IPS DF 19.7 (cell line): ENCODE measurements at places on chromosomes 12 and 14.

DNA sequence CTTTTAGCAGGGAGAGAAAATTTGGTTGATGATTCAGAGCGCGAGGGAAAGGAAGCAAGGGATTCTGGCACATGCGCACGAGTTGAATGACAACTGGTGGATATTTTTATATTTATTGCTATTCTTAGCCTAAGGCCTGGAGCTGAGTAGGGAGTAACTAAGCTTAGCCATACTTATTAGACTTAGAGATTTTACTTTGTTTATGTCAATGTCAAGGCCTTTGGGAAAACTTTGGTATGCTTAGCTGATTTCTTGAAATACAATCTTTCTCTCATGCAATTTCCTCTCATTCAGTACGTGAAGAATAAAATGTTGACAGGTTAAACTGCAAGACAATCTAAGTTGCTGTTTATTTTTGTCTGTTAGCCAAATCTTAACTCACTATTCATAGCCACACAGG is 101.1 kb downstream of the CRADD start:
- DNase-seq = no peak

GRCh38 chr14:66233591-66233990 is 252.6 kb upstream of the CCDC196 start:
- DNase-seq = no peak

DNA sequence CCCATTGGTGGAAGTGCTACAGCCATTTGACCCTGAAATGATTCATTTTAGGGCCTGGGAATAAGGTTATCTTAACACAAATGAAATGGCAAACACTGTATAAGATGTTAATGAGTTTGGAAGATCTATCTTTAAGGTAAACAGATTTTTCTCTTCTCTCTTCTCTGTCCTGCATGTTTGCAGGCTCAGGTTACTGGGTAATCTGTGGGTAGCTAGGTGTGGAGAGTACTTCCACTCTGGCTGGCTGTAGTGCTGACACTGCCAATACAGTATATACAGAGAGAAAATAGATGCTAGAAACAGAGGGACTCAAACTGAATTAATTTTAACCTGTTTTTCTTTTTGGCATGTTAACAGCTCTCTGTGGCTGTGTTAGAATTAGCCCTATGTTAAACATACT is 84.6 kb downstream of the SLC38A6 start:
- no peak for DNase-seq

- no peak for DNase-seq
These were observed 22.8 kb downstream of the OTUB2 start for GRCh38 chr14:94048691-94049624.

DNA sequence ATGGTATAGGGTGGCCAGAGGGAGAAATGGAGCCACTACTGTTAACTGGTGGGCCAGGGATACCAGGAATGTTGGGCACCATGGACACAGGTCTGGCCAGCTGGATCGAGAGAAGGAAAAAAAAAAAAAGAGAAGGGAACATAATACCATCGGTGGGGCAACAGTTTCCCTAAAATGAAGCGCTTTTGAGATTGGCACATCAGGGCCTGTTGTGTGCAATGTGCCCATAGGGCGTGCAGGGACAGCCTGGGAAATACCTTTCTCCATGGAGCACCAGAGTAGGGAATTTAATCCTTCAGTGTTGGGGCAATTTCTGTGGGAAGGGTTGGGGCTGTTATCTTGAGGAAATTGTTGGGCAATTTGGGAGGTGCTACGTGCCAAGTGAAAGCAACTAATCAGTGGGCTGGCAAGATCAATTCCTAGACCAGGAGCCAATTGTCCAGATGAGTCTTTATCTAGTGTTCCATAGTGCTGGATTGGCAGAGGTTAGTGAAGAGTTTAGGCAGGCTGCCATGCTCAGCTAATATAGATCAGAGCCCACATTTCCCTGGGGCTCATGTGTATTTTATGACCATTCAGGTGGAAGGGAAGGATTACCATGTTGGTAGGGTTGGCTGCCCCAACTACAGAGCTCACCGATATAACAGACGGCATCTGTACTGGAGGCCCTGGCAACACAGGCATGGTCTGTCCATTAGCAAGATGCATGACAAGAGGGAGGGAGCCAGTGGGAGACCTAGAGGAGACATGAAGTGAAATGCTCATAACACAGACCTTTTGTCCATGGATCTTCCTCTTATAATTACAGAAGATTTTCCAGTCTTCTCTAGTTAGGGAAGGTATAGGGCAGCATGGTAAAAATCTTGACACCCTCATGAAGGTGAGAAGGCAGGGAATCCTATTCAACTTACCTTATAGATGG is 25.5 kb upstream of the NPFF start:
- DNase-seq = no peak
